Thoracic aorta (tissue), 2 donors: ENCODE measurements at places on chromosomes 3 and 15. TPM values are rescaled to one million over a fixed set of nuclear protein-coding genes. Genes with fewer than 3 reads are reported as not detected.

DNA sequence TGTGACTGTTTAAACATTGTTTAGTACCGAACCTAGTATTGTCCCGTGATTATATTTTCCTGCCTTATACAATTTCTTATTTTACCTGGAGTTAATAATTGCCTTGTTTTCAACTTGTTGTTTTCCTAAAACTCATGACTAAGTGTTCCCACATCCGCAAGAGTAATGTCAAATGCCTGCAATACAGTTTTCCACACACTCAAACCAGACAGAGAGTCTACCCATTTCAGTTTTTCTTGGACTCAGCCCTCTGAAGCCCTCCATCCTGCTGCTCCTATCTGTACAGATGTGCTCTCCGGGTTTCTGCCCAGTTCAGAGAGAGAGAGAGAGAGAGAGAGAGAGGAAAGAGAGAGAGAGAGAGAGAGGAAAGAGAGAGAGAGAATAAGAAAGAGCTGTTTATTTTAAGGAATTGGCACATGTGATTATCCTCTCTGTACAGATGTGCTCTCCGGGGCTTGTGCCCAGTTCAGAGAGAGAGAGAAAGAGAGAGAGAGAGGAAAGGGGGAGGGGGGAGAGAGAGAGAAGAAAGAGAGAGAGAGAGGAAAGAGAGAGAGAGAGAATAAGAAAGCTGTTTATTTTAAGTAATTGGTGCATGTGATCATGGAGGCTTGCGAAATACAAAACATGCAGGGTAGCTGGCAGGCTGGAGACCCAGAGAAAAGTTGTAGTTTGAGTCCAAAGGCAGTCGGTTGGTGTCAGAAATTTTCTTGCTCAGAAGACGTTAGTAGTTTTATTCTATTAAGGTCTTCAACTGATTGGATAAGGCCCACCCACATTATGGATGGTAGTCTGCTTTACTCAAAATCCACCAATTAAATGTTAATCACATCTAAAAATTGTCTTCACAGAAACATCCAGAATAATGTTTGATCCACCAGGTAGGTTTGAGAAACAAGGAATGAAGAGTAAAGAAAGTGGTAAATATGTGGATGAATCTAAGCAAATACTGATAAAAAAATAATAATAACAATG lies 104.1 kb upstream of the GOLGA8J start:
- no peak for DNase-seq
- no peaks in the 10 kb centered on the region for H3K4me1 ChIP-seq
- peak overlapping the region; percentile 40 for H3K27ac ChIP-seq
- H3K27me3 ChIP-seq = no peaks in the 10 kb centered on the region

- no peak for DNase-seq
- peak overlapping the region; percentile 44 for H3K4me3 ChIP-seq
- no peak overlapping the region for H3K27ac ChIP-seq
- no peaks in the 10 kb centered on the region for H3K27me3 ChIP-seq
- H3K36me3 ChIP-seq = no peaks in the 10 kb centered on the region
- H3K4me1 ChIP-seq = peaks cover 21% of the 10 kb centered on the region
These were observed 13.8 kb downstream of the SPRED1 start for GRCh38 chr15:38266247-38266986.

The GOLGA8R gene
- total RNA-seq = 11.9 TPM

The GHSR gene
- not detected for total RNA-seq

The EXOSC7 gene
- 43.3 TPM for total RNA-seq

DNA sequence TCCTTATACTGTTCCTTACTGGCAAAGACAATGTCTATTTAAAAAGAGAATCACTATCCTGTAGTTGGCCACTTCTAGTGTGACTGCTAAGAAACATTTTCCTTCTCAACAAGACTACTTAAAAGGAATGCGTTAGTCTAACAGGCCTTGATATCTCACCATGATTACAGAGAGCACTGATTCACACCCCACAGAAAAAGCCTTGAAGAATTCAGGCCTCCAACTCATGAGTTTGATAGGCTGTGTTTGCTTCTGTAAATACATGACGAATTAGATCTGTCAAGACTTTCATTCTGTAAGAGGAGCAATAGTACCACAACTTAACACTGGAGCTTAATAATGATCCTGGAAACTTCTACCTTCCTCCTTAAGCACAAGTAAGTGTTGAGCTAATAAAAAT lies 432.8 kb upstream of the NR2F2 start:
- H3K4me3 ChIP-seq = no peak overlapping the region
- no peak for DNase-seq
- H3K27me3 ChIP-seq = no peaks in the 10 kb centered on the region
- H3K27ac ChIP-seq = no peak overlapping the region
- H3K36me3 ChIP-seq = no peaks in the 10 kb centered on the region

DNA sequence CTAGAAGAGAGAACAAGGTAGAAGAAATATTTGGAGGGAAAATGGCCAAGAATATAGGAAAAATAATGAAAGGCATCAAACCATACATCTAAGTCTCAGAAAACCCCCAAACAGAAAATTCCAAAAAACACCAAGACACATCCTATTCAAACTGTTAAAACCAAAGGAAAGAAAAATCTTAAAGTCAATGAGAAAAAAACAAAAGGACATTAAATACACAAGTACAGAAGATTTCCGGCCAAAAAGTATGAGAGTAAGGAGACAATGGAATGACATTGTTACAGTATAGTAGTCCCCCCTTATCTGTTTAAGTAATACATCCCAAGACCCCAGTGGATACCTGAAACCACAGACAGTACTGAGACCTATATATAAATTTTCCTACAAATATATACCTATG lies 18.8 kb downstream of the CLASP2 start:
- H3K27me3 ChIP-seq = no peaks in the 10 kb centered on the region
- H3K36me3 ChIP-seq = no peaks in the 10 kb centered on the region
- H3K27ac ChIP-seq = no peak overlapping the region
- DNase-seq = no peak
- no peak overlapping the region for H3K4me3 ChIP-seq

- no peaks in the 10 kb centered on the region for H3K27me3 ChIP-seq
- no peak overlapping the region for H3K27ac ChIP-seq
- peaks cover 16% of the 10 kb centered on the region for H3K4me1 ChIP-seq
- no peak for DNase-seq
These were observed 64.3 kb downstream of the MGLL start for GRCh38 chr3:127758013-127758412.

- no peak for DNase-seq
- no peaks in the 10 kb centered on the region for H3K27me3 ChIP-seq
- H3K27ac ChIP-seq = peak overlapping the region; percentile 23
- H3K36me3 ChIP-seq = no peaks in the 10 kb centered on the region
These were observed 34.8 kb upstream of the RASA2 start for GRCh38 chr3:141452045-141452444.

GRCh38 chr3:47128137-47128536 lies 35.8 kb downstream of the SETD2 start:
- peaks cover 5% of the 10 kb centered on the region for H3K4me1 ChIP-seq
- no peak for DNase-seq
- H3K27ac ChIP-seq = no peak overlapping the region
- H3K36me3 ChIP-seq = peaks cover 13% of the 10 kb centered on the region
- no peak overlapping the region for H3K4me3 ChIP-seq
- no peaks in the 10 kb centered on the region for H3K27me3 ChIP-seq
